ENCODE measurements at places on chromosomes 13 and 19.

DNA sequence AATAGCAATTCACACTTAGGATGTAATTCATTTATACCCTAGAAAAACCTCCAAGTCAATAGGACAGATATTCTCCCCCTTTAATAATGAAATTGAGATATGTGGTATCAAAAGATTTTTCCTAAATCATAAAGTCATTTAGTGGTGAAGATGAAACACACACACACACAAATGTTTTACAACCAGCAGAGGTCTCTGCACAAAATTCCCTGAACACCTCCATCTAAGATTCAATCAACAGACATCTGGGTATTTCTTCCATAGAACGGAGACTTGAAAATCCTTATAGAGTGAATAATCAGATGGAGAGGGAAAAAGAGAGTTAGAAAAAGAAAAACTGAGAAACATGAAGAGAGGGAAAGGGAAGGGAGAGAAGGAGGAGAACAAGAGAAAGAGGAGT, 52.8 kb downstream of the MYCBP2 start:
- no peak for DNase-seq

GRCh38 chr19:23436318-23436717, 41.0 kb upstream of the ZNF91 start:
- DNase-seq, result no peak

GRCh38 chr13:50244355-50244712, 229.1 kb downstream of the KCNRG start:
- DNase-seq, result no peak

- no peak for DNase-seq
Observed at GRCh38 chr13:44212633-44213396, 160.8 kb upstream of the SERP2 start.

- peak; percentile 57 for DNase-seq
Observed at GRCh38 chr19:17441241-17442021, 7.0 kb downstream of the TMEM221 start.

DNA sequence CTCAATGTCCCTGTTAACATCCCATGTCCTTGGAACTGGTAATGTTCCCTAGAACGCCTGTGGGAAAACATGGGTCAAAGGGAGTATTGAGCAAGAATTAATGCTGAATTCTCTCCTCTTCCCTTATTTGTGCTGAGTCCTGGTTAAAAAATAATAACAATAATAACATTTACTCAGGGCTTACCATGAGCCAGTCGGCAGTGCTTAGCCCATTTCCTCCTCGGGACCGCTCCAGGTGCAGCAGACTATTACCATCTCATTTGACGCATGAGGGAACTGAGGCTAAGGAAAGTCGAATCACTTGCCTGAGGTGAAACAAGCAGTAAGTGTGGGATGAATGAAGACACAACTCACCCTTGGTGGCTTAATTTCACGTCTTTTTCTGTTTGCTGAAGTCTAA, 33.6 kb upstream of the SLC15A1 start:
- DNase-seq, result no peak

DNA sequence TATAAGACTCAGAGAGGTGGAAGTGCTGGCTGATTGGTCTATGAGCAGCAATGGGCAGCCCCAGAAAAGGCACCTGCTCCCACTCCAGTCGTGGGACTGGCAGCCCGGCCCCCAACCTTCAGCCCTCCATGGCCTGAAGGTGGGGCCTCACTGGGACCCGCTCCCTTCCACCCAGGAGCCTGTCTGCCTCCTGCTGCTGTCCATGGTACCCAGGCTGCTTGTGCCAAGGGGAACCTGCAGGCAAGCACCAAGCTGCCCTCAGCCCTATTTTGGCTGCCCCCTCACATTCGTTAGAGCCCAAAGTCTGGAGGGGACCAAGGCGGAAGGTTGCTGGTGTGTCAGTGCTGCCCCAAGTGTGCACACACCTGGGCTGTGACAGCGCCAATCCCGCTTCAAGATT, 2304.9 kb downstream of the PCDH9 start:
- DNase-seq, result peak; percentile 13

GRCh38 chr13:101149735-101150384, 266.4 kb downstream of the NALCN start:
- peak; percentile 51 for DNase-seq

DNA sequence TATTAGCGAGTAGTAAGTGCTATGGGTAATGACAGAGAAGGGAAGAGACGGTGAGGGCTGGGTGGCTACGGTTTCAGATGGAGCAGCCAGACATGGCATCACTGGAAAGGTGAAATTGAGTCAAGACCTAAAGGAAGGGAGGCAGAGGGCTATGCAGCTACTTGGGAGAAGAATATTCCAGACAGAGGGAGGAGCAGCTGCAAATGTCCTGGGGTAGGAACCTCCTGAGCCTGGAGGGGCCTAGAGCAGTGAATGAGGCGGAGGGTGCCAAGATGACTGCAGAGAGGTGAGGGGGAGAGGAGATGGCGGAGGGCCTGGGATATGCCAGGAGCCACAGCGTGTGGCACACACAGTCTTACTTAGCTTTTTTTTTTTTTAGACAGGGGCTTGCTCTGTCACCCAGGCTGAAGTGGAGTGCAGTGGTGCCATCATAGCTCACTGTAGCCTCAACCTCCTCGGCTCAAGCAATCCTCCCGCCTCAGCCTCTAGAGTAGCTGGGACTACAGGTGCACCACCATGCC, 21.1 kb downstream of the PLEKHF1 start:
- no peak for DNase-seq

DNA sequence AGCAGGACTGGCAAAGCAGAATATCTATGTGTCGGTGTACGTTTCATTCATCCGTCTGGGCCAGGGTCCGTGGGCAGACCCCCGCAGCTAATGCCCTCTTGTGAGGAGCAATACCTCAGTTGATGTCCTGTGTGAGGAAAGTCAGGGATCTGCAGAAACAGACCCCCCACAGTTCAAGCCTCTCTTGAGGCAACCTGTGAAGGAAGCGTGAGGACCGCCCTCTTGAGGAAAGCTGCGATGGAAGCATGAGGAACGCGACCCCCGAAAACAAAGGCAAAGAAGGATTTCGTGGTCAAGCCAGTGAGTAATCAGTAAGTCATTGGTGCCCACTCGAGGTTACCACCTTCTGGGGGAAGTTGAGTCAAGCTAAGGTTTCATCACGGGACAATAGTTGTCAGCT, 20.9 kb upstream of the ZNF83 start:
- no peak for DNase-seq

- DNase-seq, result no peak
Observed at GRCh38 chr13:37381502-37381901, 217.1 kb downstream of the POSTN start.

GRCh38 chr13:29956853-29957252, 106.4 kb upstream of the UBL3 start:
- no peak for DNase-seq

DNA sequence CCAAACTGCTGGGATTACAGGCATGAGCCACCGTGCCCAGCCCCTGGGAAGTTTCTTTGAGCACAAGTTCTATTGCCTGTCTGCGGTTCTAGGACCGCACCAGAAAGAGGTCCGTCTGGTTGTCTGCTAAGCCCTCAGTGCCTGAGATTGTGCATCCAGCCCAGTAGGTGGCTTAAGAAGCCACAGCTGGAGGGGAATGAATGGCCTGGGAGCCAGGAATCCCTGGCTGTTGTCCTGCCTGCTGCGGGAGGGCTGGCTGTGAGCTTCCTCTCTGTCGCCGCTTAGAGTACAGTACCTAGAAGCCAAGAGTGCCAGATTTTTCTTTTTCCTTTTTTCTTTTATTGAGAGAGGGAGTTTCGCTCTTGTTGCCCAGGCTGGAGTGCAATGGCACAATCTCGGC, 4.2 kb upstream of the TYK2 start:
- DNase-seq, result no peak

GRCh38 chr13:84208246-84208910, 326.1 kb upstream of the SLITRK1 start:
- no peak for DNase-seq

GRCh38 chr19:37953171-37953917, 46.3 kb downstream of the SIPA1L3 start:
- DNase-seq, result peak; percentile 53

GRCh38 chr19:45640849-45641273, 1.7 kb upstream of the EML2 start:
- DNase-seq, result no peak

DNA sequence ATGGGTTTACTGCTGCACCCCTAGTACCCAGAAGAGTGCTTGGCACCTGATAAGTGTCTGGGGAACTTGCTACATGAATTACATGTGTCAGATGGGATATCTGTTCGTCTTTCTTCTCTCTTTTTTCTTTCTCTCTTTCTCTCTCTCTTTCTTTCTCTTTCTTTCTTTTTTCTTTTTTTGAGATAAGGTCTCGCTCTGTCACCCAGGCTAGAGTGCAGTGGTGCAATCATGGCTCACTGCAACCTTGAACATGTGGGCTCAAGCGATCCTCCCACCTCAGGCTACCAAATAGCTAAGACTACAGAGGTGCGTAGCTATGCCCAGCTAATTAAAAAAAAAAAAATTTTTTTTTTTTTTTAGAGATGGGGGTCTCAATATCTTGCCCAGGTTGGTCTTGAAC, 6.1 kb downstream of the CADM4 start:
- DNase-seq, result no peak

- DNase-seq, result no peak
Observed at GRCh38 chr19:11479898-11480714, 740 bp downstream of the ELAVL3 start.

DNA sequence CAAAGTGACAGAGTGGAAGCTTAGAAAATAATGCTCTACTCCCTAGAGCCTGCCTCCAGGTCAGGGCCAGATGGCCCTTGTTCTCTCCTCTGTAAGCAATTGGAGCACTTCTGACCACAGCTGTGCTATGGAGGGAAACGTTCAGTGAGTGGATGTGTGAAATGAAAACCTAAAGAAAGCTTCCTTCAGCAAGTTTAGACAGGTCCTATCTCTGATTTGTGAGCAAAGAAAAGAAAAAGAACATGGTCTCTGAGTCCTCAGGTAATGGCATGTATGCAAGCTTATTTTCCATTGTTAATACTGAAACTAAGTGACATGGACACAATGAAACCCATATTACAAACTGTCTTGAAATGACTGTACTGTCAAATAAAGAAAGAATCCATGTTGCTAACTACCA, 1486.8 kb downstream of the EFNB2 start:
- no peak for DNase-seq

DNA sequence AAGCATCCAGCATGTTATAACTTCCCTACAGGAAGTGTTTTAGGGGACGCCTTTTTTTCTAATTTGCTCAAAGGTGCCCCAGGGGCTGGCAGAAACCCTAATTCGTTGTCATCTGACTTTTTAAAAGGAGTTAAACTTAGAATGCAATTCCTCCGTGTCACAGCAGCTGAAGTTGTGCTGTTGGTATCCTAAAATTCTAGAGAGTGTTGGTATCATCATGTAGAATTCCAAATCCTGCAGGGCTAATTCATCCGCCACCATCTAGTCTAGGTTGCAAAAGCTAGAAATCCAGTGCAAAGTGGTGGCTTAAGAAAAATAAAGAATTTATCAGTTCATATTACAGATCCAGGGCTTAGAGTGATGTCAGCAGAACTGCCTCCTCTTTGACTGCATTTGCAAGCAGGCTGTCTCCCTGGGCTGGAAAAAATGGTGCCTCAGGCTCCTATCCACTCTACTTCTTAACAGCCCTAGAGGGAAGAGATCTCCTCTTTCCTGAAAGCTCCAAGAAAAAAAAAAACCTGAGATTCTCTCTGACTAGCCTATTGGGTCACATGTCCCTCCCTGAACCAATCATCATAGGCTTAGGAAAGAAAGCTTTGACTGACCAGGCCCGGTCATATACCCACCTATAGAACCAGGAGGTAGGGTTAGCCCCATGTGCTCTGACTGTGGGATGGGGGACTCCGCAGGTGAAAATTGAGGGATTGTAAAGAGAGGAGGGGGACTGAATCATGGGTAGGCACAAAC, 73.0 kb downstream of the MAP4K1 start:
- no peak for DNase-seq

- DNase-seq, result peak; percentile 88
Observed at GRCh38 chr13:27079421-27079958, 92.1 kb downstream of the USP12 start.

GRCh38 chr19:42606660-42607351, 12.1 kb upstream of the CEACAM8 start:
- peak; percentile 5 for DNase-seq

DNA sequence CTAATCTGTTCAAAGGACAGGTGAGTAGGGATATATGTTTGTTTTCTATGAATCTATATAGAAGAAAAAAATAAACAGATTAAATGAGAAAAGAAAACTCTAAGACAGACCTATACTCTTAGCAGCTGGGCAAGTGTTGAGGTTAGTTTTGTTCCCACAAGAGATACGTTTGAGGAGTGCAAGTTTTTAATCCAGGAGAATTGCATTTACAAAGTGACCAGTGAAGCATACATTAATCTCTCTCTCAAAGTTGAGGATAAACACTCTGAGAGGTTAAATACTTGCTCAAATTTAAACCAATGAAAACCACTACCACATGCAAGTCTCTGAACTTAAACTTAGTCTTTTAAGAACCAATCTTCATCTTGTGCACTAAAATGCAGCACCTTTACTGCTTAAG, 930.5 kb upstream of the MIR17HG start:
- DNase-seq, result peak; percentile 5

DNA sequence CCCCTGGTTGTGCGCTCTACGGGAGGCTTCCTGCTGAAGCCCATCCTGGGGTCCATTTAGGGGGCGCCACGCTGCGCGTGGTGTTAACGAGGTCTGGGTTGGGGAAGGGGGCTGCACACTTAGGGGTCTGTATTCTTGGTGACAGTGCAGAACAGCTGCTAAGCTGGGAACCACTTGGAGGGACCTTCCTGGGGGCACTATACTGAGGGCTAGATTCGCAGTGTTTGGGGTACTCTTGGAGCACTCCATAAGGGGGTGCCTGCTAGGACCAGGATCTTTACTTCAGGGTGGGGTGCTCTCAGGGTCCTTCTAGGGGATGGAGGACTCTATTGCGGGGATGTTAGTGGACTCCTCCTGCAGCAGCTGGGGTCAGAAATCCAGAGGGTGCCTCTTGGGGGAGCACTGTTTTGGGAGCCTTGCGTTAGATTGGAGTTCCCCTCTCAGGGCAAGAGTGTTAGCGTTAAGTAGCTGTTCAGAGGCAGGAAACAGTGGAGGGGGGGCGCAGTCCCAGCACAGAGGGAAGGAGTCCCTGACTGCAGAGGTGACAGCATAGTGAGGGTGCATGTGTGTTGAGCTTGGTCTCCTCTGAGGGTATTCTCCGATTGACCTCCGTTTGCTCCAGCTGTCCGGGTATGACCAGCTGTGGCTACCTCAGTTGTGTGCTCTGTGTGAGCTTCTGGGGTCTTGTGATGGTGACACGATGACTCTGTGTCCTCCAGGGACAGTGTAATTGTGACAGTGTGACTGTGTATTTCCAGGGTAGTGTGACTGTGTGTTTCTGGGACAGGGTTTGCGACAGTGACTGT, 1.1 kb downstream of the PDE4A start:
- DNase-seq, result no peak

All from astrocyte of the spinal cord (primary cell).